ENCODE measurements at places on chromosomes 2 and 18.
A peak's percentile ranks its signal among the peaks of the same experiment; 100 is the strongest.

GRCh38 chr2:23772684-23773083, 154.2 kb downstream of the ATAD2B start:
- DNase-seq: no peak

DNA sequence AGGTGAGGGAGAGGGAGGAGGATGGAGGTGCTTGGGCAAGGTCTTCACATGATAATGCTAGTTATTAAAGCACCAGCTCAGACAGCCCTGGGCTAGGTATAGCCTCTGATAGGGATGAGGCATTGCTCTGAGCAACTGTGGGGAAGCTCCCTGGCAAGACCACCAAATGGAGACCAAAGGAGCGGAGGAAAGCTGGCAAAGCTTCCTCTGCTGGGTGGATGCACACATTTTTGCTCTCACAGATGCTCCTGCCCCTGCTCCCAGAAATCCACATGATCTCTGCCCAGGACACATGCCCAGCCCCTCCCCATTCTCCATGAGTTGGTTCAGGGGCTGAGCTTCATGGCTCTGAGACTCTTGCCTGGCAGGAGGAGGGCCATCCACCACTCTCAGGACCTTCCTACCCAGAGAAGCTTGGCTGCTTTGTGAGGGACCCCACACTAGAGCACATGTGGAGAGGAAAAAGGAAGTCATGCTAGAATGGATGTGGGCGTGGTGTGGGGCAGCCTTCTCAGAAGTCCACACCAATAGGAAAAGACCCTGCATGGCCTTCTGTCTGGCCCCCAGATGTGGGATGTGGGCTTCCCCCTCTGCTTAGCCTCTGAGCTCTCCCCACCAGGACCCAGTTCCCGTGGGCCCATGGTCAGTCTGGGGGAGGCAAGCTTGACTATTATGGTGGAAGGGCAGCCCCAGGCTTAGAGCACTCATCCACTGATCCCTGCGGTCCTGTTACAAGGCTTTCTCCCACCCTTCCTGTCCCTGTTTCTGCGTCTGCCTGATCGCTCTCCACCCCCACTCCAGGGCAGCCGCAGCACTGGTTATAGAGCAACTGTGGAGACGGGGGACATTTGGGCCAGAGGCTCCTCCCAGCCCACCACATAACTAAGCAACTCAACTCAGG, 10.5 kb upstream of the CYP26B1 start:
- DNase-seq: no peak

GRCh38 chr2:154142480-154142879, 270.8 kb downstream of the GALNT13 start:
- DNase-seq: no peak

- no peak for DNase-seq
These were observed 23.5 kb downstream of the CCT7 start for GRCh38 chr2:73257425-73258125.

DNA sequence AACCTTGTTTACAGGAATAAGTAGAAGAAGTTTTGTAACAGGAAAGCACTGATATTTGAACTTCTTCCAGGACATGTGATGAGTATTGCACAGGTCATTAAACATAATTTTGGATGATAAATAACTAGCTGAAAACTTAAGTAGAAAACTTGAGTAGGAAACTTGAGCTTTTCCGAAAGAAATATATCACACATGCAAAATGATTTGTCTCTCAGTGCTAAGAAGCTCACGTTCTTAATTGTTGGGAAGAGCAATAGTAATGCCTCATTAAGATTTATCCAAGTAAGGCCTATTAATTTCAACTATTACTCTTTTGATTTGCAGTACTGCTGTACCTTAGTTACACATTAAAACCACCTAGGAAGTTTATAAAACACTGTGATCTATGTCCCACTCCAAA, 1921.9 kb upstream of the LRRTM1 start:
- DNase-seq: no peak

DNA sequence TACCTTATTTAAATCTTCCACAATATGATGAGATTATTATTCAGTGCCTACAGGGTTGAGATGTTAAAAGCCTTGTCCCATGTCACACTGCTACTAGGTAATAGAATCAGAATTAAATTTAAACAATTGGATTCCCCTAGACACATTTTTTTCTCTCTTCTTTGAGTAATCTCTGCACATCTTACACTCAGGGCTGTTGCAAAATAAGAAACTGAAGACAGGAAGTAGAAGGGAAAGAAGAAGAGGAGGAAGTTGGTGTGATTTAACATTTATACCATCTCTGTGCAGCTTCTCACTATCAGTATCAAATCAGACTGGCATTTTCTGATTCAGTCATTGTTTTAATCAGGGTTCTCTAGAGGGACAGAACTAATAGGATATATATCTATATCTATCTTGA, 677.6 kb downstream of the IRS1 start:
- DNase-seq: no peak

DNA sequence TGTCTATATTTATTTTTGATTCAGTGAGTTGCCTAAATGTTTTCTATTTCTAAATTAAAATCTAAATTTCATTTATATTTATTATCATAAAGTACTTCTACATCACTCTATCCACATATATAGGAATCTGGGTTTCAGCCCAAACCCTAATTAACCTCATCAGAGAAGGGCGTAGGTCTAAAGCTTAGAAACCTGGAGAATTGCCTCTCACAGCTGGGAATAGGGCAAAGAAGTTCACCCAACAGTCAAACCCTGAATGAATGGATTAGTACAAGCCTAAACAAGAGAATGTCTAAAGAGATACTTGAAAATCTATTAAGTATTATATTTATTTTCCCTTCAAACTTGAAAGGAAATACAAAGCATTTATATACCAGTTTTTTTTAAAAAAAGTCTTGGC, 26.2 kb downstream of the TFPI start:
- DNase-seq: no peak

DNA sequence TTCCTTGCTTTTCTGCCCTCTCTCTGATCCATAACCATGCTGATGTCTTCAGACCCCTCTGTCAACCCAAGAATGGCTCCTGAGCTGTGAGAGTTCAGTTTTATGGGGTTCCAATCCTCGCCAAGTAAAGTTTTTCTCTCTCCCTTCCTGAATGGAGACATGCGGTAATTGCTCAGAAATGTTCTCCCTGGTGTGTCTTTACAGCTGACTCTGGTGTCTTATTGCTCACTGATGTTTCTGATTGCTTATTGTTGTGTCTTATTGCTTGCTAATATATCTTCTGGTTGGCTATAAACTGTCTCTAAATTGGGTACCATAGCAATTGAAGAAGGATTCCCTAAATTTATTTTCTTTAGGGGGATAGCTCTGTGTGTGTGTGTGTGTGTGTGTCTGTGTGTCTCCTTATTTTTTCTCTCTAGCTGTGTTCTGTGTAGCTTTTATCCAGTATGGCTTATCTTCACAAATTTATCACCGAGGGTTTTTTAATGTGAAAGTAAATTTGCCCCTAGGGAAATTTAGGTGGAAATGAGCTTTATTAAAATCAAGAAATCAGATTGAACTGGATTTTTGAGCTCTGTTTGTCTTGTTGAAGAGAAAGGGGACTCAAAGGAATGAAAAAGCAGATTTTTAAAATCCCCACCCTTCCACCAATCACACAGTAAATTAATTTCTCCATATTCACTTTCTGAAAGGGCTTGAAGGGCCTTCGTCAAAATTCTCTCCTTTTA, 19.5 kb downstream of the MGAT5 start:
- no peak for DNase-seq

GRCh38 chr2:15818318-15818753, 122.0 kb upstream of the MYCN start:
- DNase-seq: no peak

DNA sequence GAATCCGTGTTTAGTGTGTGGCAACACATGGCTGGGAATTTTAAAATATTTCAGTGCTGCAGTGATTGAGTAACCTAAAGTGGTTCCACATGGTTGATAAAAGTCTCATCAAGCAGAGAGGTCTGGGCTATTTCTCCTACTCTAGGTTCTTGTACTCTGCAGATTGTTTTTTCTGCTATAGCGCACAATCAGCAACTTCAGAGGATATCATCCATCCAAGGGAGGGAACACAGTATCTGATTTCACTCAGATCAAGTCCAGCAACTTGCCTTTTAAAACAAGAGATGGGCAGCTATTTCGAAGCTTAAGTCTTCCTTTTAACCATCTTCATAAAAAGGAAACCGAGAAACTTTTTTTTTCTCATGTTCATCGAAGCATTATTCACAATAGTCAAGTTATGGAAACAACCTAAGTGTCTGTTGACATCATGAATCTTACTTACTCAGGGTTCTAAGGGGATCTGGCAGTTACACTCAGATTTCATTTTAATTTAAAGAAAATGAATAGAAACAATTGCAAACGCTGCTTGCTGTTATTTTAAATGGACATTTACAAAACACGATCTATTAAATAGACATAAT, 172.7 kb upstream of the TRIB2 start:
- DNase-seq: no peak

DNA sequence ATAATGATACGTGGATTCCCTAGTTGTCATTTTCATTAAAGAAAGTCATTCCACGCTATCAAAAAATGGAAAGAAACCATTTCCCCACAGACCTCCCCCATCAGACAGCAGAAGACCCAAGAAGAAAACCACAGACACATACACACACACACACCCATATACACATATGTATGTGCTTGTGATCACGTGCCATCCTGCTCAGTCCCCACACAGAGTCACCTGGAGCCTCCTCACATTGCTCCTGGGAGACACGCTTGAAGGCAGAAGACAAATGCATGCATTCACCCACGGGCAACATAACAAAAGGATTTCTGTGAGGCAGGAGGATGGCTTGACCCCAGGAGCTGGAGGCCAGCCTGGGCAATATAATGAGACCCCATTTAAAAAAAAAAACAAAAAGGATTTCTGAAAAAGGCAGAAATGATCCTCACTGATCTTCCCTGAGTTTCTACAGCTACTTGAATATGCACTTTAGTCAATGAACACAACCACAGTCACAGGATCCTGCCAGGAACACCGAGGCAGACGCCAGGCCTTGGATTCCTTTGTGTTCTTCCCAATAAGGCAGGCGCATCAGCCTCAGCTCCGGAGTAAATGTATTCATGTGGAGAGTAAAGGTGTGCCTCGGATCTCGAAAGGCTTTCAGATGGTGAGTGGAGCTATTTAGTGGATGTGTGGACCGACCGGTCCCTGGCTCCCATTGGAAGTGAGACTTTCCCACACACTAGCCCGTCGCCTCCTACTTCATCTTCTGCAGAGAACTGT, 21.0 kb downstream of the TGFBRAP1 start:
- DNase-seq: no peak

DNA sequence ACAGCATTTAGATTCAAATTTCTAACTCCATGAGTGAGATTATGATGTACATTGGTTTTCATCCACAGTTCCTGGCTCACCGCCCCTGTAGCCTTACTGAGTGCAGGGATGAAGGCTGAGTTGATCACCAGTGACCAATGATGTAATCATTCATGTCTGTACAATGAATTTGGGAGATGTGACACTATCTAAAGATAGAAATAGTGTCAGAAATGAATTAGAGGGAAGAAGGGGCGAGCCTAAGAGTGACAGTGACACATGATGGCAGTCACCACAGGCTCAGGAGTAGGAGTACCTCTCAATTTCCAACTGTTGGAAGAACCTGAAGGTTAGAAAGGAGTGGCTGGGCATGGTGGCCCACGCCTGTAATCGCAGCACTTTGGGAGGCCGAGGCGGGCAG, 3.2 kb downstream of the METTL4 start:
- DNase-seq: no peak

- DNase-seq: no peak
These were observed 1.1 kb downstream of the GRP start for GRCh38 chr18:59220784-59221765.

DNA sequence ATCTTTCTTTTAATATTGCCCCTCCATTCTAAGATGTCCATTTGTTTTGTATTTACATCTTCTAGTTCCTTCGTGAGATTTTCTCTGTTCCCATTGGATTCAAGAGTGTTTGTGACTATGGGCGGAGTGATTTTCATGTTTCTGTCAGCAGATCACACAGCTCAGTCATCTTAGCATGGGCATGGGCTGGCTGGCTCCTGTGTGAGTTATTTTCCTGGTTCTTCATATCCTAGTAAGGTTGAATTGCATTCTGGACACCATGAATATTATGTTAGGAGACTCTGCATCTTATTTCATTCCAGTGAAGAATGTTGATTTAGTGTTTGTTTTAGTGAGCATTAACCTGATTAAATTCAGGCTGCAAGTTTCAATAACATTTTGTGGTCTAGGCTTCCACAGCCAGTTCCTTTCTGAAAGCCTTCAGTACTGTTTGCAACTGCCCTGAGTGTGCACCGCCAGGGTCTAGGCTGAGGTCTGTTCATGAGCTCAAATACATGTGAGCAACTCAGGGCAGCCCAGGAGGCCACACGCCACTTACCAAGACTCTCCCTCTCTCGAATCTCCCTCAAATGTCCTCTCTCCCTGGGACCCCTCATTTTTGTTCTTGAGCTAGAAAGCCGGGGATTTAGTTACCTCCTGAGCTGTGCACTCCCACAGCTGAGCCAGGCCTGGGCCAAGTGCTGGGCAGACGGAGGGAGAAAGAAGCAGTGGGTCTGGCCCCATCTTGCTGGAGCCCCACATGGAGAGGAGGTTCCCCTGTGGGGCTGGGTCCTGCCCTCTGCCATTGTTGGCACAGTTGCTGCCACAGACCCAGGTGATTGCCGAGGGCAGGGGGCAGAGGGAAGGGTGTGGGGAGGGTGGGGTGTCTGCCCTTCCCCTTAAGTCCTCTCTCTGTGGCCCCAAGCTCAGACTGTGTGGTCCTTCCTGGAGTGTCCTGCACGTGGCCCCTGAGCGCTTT, 145.9 kb downstream of the RTP5 start:
- no peak for DNase-seq

- DNase-seq: no peak
These were observed 755.4 kb upstream of the VRK2 start for GRCh38 chr2:57291209-57291608.

GRCh38 chr2:218569661-218570500, 1.2 kb downstream of the CNOT9 start:
- DNase-seq: no peak

- peak; percentile 27 for DNase-seq
These were observed 146.8 kb downstream of the TGIF1 start for GRCh38 chr18:3596637-3597384.

GRCh38 chr2:72770879-72771461, 54.9 kb downstream of the EXOC6B start:
- peak; percentile 41 for DNase-seq

DNA sequence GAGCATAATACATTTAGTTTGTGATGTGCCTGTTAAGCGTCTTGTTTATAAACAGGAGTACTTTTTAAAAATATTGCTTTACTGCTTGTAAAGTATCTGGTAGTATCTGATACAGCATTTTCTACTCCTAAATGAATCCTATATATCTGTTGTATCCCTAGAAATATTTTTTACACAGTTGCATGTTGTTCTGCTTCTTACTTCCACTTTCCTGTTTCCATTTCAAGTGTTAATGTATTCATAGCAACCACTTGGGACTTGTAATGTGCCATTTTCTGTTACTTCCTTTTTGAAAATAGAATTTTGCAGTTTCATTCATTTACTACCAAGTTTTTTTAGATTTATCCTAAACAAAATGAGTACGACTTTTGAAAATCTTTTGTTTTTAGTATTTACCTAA, 24.9 kb downstream of the CCNT2 start:
- DNase-seq: no peak

- no peak for DNase-seq
These were observed 24.2 kb upstream of the ARL5A start for GRCh38 chr2:151852260-151853069.

GRCh38 chr2:18505703-18506341, 54.6 kb downstream of the RDH14 start:
- DNase-seq: no peak

- no peak for DNase-seq
These were observed 875 bp downstream of the C18orf63 start for GRCh38 chr18:74316257-74317170.

- DNase-seq: no peak
These were observed 17.4 kb downstream of the TPGS2 start for GRCh38 chr18:36811430-36811829.
